ENCODE measurements at places on chromosomes 4 and X.

- no peak for DNase-seq
Observed at GRCh38 chr4:3393171-3393570, 48.6 kb upstream of the HGFAC start.

DNA sequence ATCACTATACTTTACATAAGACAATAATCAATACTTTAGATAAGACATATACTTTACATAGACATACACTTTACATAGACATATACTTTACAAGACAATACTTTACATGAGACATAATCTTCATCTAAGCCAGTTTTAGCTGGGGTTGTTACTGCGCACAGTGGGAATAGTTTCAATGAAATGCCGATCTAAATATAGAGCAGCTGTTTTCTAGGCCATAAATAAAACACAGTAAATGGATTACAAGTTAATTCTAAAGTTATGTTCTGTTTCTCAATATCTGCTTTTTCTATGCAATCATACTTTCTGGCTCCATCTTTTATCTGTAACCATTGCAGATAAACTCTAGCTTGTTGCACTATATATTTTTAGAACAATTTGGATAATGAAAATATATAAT lies 1470.6 kb upstream of the PABPC4L start:
- DNase-seq, result no peak

- no peak for DNase-seq
Observed at GRCh38 chr4:3793545-3793944, 27.4 kb downstream of the ADRA2C start.

DNA sequence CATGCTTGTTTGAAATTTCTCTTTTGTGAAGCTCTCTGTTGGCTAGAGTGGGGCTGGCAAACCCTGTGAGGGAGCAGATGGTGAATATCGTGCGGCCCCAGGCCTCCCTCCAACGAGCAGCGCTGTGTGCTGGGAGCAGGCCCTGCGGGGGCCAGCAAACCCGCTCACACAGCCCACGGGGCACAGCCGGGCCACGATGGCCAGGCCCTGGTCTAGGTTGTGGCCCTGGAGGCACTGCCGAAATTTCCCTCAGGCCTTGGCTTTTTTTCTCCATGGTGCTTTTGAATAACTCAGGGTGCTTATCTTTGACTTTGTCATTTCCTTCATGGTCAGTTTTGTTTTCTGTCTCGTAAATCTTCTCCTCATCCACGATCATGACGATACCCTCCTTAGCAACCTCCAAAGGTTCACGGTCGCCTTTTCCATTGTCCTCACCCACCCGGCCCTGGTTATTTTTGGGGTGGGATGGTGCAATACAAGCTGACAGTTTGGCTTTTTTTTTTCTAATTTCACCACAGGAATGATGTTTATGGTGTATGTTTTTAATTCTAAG lies 20.7 kb downstream of the PCGF3 start:
- no peak for DNase-seq

GRCh38 chrX:75276666-75277065 lies 2.8 kb downstream of the UPRT start:
- no peak for DNase-seq

GRCh38 chr4:150297861-150298474 lies 219.7 kb downstream of the DCLK2 start:
- no peak for DNase-seq

GRCh38 chr4:147674496-147674895 lies 9.5 kb downstream of the PRMT9 start:
- DNase-seq, result no peak

DNA sequence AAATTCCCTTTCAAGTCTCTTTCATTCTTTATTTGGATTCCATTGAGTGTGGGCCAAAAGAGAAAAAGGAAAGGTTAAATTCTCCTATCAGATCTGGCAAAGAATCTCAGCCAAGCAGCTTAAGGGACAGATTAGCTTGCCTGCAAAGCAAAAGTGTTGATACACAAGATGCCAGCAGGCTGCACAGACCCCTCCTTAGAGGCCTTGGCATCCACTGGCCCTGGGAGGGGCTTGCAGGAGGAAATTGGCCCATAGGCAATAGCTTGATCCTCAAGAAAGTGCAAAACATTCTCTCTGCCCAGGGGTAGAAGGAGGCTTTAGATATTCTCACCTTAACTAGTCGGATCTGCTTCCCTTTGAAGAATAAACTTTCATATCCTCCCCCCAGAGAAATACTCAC lies 300.4 kb upstream of the CPEB2 start:
- no peak for DNase-seq

- no peak for DNase-seq
Observed at GRCh38 chr4:78645853-78646757, 94.5 kb downstream of the ANXA3 start.
